ENCODE measurements at places on chromosomes 1 and 21.

GRCh38 chr1:145918992-145919939 is 749 bp upstream of the PEX11B start:
- peak; percentile 27 for DNase-seq

- DNase-seq, result no peak
Measured at GRCh38 chr1:206952171-206952570, 5.9 kb upstream of the PIGR start.

GRCh38 chr1:218930472-218931241 is 243.0 kb upstream of the LYPLAL1 start:
- DNase-seq, result no peak

DNA sequence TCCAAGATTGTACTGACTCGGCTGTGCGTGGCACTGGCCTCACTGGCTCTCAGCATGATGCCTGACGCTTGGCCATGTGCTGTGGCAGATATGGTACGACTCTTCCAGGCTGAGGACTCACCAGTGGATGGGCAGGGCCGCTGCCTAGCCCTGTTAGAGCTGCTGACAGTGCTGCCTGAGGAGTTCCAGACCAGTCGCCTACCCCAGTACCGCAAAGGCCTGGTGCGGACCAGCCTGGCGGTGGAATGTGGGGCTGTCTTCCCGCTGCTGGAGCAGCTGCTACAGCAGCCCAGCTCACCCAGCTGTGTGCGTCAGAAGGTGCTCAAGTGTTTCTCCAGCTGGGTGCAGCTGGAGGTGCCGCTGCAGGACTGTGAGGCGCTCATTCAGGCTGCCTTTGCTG is 2.9 kb downstream of the IPO13 start:
- no peak for DNase-seq

- DNase-seq, result no peak
Measured at GRCh38 chr1:234971586-234972297, 156.9 kb downstream of the TOMM20 start.

GRCh38 chr1:107142666-107143065 is 1.8 kb downstream of the NTNG1 start:
- no peak for DNase-seq

DNA sequence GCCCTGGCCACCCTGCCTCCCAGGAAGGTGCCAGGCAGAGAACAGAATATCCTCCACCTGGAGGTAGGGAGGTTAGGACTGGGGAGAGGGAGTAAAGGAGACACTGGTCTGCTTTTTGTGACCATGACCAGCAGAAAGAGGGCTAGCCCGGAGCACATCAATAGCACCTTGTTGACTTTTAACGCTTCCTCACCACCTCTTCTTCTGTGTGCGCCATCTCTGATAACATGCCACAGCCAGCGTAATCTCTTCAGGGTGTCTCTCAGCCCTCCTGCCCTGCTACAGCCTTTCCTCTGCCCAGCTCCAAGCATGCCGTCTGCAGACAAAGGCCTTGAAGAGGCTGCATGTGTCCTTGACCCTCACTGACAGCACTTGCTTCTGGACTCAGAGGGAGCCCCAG is 50.9 kb upstream of the GJA5 start:
- no peak for DNase-seq

DNA sequence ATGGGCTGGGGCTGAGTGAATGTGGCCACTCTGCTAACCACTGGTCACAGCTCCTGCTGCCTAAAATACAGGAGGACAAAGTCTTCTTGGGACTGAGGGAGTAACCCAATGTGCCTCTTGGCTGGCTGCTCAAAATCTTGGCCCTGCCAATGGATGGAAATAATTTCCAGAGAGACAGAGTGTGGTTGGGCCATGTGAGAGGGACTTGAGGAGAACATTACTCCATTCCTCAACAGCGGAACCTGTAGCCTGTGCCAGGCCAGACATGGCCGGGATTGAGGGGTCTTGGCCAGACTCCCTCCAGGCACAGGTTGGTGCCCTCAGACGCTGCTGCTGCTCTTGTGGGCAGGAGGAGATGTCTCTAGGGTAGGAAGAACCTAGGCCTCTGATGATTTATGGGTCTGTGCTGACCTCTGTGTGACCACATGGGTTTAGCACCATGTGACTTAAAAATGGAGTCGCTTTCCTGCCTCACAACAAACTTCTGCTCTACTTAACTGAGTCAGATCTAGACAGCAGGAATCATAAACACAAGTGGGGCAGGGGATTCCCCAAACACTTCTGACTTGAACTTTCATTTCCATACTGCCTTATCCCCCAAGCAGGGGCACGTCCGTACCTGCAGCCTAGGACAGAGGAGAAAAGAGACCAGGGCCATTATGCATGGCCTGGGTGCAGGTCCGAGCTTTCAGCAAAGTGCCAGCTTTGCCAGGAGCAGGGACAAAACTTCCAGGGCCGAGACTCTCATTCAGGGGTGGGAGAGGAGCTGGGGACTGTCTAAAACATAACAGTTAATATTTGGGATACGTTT is 79.2 kb downstream of the CD34 start:
- DNase-seq, result peak; percentile 32

GRCh38 chr1:93537396-93537795 is 89.5 kb downstream of the FNBP1L start:
- no peak for DNase-seq

- DNase-seq, result no peak
Measured at GRCh38 chr21:14120091-14120734, 90.5 kb downstream of the LIPI start.

GRCh38 chr1:112257043-112257835 is 138.8 kb upstream of the CTTNBP2NL start:
- DNase-seq, result no peak

DNA sequence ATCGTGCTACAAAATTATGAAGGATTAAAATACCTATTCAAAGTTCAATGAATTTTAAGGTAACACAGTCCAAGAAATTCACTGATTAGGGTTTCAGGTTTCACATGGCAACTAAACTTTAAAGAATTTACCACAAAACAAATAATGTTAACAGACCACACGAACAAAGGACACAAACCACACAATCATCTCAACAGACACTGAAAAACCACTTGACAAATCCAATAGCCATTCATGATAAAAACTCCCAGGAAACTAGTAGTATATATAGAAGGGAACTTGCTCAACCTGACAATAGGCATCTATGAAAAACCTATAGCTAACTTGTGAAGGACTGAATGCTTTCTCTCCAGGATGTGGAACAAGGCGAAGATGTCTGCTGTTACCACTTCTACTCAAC is 21.1 kb upstream of the SH2D5 start:
- DNase-seq, result no peak

DNA sequence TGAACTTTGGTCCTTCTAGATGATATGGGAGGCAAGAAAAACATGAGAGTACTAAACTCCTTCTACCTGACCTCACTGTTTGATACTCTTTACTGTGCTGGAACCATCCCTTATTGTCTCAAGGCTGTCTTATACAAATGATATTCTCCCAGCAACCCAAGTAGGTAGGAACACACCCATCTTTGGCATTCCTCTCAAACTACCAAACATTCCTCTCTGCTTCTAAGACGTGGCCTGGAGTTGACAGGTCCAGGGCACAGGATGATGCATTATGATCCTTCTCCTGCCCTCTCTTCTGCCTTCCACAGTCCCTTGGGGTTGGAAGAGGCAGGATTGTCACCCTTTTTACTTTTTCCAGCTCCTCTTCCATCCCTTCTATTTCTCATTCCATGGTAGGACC is 90.5 kb downstream of the SPATA17 start:
- no peak for DNase-seq

GRCh38 chr1:111208921-111209320 is 8.5 kb upstream of the DENND2D start:
- no peak for DNase-seq

GRCh38 chr1:5597991-5598823 is 394.0 kb downstream of the NPHP4 start:
- no peak for DNase-seq

- DNase-seq, result no peak
Measured at GRCh38 chr1:233362743-233363142, 35.2 kb downstream of the MAP3K21 start.

DNA sequence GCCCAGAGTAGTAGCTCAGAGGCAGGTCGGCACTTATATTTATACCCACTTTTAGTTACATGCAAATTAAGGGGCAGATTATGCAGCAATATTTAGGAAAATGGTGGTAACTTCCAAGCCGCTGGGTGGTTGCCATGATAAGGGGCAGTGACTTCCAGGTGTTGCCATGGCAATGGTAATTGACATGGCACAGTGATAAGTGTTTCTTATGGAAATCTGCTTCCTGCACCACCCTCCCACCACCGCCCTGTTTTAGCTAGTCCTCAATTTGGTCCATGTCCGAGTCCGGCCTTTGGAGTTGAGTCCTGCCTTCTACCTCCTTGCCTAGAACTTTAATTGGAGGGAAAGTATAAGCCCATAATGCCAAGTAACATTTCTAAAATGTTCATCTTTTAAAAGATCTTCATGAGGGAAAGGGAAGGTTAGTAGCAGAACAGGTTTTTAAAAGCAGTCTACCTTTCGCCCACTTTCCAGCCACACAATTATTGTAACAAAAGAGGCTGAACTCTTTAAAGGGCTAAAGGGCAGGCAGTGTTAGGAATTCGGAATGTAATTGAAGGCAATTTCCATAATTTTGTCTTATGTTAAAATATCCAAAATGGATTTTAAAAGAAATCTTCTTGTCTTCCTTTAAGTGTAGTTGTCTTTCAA is 21.7 kb downstream of the ZBTB8B start:
- DNase-seq, result no peak

GRCh38 chr21:24636696-24637095 is 970.6 kb downstream of the MRPL39 start:
- DNase-seq, result no peak

DNA sequence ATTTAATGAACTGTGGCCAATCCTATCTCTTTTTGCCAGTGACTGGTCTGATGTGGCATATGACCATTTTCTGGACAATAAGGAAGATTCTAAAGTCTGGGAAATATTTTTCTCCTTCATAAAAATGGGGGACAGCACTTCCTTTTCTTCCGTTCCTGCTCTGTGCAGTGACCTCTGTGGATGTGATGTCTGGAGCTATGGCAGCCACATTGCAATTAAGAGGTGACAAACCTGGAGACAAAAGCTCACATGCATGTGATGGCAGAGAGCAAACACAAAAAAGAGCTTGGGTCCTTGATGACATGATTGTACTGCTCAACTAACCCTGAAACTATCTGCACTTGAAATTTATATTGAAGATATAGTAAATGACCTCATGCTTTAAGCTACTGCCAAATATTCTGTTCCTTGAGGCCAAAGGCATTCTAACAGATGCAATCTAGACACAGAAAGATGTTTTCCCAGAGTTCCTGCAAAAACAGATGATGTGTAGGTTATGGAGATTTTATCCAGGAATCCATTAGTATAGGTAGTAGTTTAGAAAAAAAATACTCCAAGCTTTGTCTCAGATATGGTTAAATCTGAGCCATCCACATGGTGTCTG is 2.2 kb upstream of the MAGI3 start:
- no peak for DNase-seq

DNA sequence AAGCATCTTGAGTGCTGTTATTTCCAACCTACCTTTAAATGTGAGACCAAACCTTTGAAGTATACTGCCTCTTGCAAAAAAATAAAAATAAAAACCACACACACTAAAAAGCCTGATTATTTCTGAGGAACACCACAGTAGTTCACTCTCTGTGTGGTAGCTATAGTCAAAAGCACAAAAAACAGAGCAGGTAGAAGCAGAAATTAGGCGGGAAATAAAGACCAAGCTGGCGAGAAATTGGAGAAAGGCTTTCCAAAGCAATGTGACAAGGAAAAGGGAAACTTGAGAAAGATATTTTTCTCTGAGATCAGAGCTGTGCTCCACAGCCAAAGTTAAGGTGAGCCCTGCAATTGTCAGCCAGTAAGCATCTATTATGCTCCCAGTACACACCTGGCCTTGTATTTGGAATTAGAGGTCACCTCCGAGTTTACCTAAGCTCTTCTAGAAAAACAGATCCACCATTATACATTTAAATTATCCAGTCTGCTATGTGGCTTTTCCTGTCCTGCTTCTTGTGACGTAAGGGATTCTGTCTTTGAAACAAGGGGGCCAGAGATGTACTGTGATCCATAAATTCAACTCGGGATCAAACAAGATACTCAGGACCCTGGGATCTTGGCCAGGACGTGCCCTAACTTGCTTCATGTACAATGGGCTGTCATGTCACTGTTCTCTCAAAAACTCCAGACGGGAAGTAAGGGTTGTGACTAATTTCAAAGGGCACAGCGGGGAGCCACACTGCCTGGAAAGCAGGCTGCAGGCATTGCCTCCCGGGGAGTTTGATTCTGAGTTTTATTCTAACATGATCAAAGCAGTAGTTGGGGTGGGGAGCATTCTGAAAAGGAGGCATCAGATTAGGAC is 39.8 kb upstream of the RAB4A start:
- DNase-seq, result no peak

GRCh38 chr1:221149555-221150075 is 270.4 kb downstream of the HLX start:
- DNase-seq, result no peak

- no peak for DNase-seq
Measured at GRCh38 chr1:34444516-34444915, 267.8 kb downstream of the C1orf94 start.

GRCh38 chr1:23809751-23810171 is 9.2 kb upstream of the GALE start:
- peak; percentile 67 for DNase-seq

DNA sequence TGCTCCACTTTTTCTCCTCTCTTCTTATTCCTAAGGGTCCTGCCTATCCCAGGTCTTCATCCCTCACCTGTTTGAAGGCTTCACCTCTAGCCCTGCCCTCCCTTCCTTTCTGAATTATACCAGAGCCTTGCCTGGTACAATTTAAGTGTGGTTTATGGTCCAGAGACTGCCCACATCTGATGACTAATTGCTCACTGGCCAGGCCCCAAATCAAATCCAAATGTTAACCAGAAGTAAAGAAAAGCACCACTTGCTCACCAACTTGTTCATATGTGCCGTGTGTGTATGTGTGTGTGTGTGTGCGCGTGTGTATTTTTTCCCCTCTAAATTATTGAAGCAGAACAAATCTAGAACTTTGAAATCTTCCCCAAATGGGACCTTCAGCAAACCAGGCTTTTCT is 26.4 kb downstream of the MYOM3 start:
- DNase-seq, result no peak

- no peak for DNase-seq
Measured at GRCh38 chr1:84083307-84083706, 60.8 kb upstream of the PRKACB start.

GRCh38 chr1:59417406-59417805 is 120.5 kb downstream of the FGGY start:
- DNase-seq, result no peak

- no peak for DNase-seq
Measured at GRCh38 chr21:28833182-28833581, 159.5 kb downstream of the LTN1 start.

Data from stimulated activated CD4-positive, alpha-beta T cell treated with anti-CD3 and anti-CD28 coated beads, TNF-alpha, amount 100 ng/mL, for 48 hours (primary cell).